KBM-7 (cell line): ENCODE measurements at places on chromosomes 7 and 10.

GRCh38 chr10:75432176-75432575 lies 752 bp downstream of the LRMDA start:
- no peak for DNase-seq

- no peak for DNase-seq
Measured at GRCh38 chr7:149720372-149721083, 52.9 kb downstream of the ZNF467 start.

DNA sequence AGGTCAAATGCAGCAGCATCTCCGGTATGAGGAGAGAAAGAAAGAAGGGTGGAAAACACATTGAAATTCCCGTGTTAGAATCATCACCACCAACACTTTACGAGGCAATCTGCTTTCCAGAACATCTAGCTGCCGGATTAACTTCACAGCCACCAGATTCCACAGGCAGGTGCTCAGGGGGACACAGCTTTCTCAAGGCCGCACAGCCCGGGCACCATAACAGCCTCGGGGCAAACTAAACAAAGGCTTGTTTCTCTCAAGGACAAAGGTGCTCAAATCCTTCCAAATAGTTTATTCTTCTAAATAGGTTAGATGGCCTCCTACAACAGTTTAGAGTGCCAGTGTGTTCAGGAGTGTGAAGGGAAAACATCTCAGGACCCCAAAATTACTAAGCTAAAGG lies 156.3 kb downstream of the DIP2C start:
- no peak for DNase-seq

DNA sequence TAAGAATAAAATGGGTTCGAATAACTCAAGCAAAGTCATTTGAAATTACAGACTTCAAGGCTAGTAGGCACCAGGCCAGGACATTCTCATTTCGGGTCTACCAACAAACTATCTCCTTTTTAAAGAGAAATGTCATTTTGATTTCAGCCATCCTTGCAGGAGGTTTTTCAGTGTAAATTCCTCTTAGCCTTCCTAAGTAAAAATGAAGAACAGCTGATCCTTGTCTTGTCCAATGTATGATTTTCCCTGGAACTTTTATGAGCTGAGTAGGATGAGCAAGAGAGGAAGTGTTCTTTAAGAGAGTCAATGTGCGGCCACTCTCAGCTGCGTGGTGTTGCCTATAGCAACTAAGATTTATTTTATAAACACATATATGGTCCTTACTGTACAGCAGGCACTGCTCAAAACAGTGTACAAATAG lies 110.1 kb downstream of the PLCE1 start:
- DNase-seq = no peak

GRCh38 chr10:92773776-92774175 lies 74.5 kb upstream of the EXOC6 start:
- no peak for DNase-seq

DNA sequence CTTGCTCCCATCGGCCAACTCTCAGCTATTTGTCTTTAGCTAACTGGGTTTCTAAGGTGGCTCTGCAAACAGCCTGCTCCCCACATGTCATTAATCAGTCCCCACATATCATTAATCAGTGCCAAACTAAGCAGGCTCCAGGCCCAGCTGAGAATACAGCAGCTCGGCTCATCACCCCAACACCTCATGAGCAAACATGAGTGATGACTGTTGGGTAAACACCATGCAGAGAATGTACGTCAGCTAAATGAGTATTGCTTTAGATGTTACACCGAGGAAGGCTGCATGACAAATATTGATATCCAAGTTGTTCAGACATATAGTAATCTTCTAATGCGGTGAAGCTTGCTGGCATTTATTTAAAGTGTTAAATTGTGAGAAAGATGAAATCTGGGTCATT lies 187.5 kb upstream of the AOAH start:
- no peak for DNase-seq

DNA sequence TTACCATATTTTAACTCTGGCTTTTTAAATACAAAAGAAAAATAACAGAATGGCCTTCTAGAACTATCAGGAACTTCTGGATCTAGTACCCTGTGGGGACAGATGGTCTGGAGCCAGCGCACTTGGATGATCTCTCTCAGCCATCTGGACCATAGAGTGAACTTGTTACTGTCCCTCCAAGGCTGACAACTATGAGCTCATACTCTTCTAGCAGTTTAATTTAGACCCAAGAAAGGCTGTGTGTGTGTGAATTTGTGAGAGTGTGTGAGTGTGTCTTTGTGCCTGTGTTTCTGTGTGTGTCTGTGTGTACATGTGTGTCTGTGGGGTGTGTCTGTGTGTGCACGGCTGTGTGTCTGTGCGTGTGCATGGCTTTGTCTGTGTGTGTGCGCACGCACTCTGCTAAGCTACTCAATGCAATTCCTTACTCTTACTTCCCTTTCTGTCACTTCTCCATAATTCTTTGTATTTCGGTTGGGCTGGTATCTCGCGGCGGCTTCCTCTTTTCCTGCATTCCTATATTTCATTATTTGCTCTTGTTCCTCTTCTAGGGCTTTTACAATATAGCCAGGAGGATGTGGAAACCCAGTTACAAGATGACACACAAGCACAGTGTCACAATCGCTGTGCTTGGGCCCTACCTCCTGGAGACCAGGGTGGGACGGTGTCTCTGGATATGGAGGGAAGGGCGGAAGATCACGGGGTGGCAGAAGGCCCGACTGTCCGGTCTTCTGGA lies 51.9 kb downstream of the IKZF1 start:
- peak; percentile 98 for DNase-seq

DNA sequence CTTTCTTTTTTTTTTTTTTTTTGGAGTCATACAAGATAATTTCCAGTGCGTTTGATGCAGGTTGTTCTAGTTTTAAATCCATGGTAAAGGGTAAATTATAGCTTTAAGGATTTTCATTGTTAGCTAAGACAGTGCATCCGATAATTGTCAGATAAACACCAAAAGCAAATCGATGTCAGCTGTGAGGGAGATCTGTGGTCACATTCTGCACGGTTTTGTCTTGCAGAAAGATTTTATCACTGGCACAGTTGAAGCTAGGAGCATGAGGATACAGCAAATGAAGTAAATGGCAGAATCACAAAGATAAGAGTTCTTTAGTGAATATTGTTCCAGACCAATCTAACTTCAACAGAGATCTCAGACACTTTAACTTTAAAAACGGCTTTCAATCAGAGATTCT lies 648.8 kb upstream of the COBL start:
- no peak for DNase-seq

DNA sequence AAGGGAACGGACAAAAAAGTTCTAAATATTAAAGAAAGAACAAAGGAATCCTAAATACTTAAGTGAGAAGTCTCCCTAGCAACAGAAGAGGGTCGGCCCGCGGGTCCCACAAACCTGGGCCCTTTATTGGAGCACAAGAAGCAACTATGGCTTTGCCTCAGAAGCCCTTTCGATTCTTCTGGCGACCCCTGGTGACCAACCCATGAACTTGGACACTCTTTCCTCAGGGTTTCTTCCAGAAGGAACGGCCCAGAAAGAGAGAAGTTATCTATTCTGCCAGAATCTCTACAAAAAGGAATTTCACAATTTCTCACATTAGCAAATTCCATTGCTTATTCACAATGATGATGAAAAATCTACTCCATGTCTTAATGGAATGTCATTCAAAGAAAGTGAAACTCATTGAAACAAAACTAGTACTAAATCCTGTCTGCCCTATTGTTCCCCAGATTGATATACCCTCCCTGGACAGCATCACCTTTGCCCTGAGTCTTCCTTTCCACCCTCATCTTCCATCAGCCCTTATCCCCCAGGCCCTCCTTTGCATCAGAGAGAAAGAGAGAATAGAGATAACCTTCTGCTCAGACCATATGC lies 43.7 kb downstream of the CPVL start:
- DNase-seq = peak; percentile 43

GRCh38 chr7:83547526-83547925 lies 101.4 kb downstream of the SEMA3E start:
- no peak for DNase-seq

- DNase-seq = peak; percentile 70
Measured at GRCh38 chr10:89090756-89091445, 100.3 kb downstream of the FAS start.

GRCh38 chr7:107179326-107180164 lies 10.7 kb downstream of the HBP1 start:
- DNase-seq = no peak

DNA sequence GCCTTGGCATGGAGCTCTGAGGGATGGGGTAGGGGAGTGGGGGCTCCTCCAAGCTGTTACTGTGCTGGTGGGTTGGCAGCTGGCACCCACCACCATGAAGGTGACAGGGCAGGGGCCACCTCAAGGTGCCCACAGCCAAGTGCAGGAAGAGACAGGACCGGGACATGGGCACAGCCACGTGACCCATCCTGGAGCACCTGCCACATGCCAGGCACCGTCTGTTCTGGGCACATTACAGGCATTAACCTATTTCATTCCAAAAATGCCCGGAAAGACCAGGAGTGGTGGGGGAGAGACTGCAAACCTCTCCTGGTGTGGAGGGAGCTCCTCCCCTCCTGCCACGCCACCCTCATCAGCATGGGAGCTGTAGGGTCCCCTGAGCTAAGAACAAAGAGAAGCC lies 56.7 kb downstream of the CAMK2B start:
- no peak for DNase-seq

DNA sequence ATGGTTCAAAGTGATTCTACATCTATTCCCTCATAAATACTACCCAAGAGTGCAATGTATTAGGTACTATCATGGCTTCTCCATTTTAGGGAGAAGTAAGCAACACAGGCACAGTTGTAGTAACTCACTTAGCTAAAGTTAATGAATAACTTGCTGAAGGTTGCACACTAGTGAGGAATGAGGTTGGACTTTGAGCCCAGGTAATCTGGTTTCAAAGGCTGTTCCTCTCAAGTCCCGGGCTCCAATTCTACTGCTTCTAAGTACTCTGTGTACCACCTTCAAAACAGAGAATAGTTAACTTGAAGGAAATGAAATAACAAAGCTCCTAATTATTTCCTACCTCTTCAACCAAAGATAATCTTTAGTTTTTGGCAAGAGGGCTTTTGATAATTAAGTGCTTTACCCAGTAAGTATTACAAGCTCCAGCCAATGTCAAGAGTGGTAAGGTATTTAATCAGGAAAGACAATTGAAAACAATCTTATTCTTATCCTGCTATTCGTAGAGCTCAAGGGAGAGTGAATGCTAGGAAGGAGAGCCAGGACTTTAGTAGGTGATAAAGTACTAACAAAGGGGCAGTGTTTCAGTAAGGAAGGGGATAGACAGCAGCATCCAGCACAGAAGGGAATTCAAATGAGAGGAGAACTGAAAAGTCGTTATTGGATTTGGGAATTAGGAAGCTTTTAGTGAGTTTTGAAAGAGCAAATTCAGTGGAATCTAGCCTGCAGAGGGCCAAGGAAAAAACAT lies 158.2 kb upstream of the PTPRZ1 start:
- no peak for DNase-seq

DNA sequence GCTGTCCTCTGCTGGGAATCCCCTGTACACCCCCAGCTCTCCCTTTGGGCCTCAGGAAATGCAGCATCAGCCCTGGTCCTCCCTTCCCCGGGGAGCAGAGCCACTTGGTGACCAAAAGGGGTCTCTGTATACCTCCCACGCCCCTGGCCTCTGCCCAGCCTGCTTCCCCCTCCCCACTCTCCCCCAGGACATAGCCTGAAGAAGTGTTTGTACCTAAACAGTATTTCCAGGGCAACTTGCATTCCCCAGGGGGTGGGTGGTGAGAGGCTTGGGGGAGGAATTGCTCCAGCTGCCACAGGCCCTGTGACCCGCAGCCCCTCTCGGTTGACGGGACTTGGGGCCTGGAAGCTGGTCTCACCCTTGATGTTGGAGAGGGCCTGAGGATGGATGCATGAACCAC lies 39.3 kb downstream of the TMEM270 start:
- DNase-seq = no peak

DNA sequence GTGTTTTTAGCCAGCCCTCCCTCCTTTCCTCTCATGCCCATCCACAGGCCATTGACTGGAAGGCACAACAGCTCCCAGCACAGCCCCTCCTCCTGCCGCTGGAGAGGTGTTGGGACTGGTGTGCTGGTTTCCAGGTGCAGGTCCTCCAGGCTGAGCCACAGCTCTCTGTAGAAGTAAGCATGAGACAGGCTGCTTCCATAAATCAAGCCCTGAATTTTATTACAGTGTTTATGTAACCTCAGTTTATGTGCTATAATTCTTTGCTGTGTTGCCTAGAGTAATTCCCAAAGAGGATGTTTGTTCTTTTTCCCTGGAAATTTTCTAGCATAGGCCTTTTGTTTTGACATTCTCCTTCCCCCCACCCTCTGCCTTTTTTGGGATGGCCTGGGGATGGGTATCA lies 445.8 kb downstream of the AUTS2 start:
- no peak for DNase-seq

DNA sequence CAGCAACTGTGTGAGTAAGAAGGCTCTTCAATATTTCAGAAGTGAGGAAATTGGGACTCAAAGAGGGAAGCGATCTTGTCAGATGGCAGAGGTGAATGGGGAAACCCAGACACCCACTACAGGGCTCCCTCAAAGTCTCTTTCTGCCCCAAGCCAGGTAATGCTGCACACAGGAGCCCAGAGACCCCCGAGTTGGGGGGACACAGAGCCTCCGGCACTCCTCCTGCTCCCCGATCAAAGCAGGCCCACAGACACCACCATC lies 139.4 kb downstream of the TNS3 start:
- DNase-seq = no peak

DNA sequence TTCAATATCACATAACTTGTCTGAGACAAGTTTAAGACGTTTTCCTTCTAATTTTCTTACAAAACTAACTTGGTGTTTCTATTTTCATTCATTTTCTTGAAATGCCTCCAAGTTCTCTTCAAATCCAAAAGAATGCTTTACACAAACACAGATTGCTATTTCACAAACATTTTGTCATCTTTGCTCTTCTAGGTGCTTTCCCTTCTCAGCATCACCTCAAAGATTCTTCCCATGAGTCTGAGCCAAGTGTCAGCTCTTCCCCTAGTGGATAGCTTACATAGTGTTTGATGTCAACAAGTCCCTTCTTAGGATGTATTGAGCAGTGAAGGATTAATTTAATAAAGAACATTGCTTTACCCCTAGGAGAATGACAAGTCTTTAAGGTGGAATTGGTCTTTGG lies 38.1 kb upstream of the SEMA3A start:
- DNase-seq = no peak

GRCh38 chr10:108360187-108360586 lies 1195.7 kb upstream of the SORCS1 start:
- DNase-seq = no peak

DNA sequence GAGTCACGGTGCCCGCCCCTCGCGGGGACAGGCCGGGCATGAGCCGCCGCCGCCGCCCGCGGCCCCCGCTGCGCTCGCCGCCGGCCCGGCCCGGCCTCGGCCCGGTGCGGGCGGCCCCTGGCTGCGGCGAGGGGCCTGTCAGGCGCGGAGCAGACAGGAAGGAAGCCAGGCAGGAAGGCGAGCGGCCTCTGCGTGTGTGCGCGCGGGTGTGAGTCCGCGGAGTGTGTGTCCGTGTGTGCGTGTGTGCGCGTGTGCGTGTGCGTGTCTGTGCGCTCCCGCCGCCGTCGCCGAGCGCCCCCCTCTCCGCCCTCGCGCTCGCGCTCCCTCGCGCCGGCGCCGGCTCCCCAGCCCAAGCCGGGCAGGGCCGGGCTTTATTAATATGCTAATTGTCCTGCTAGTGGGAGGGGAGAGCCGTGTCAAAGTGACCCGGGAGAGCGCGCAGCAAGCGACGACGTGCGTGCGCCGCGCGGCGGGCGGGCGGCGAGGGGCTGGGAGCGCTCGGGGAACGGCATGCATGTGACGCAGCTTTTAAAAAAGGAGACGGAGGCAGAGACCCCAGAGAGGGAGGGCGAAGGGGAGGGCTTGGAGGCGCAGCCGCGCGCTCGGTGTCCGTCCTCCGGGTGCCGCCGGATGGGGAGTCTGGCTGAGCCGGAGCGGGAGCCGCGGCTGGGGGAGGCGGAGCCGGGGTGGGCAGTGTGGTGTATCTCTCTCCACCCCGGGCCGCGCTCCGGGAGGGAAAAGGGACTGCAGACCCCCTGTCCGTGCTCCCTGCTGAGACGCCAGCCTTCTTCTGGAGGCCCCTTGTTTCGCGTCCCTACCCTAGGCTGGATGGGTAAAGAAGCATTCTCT lies at the start of gene LDB1:
Gene LDB1, minus strand, starts transcription at position 227 of the 849 bp plus-strand sequence. CDS start 258 bp downstream, outside the sequence.
- peak; percentile 88 for DNase-seq
